ENCODE measurements at places on chromosomes 16 and 17.

DNA sequence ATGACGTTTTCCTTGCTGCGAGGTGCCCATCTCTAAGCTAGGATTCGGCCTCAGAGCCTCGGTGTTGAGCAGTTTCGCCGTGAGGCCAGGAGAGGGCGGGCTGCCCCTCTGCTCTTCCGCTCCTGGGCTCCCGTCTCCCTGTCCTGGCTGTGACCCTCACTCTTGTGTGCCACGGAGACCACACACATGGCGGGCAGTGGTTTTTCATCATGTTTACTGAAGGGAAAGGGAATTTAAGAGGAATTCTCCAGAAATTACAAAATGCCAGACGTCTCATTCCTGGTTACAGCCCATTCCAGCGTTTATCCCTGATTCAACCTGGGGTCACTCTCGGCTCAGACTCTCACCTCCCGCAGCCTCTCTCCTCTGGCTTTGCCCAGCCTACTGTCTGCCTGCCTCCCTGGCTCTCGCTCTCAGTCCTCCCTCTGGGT lies 96.8 kb upstream of the ELAC2 start:
- DNase-seq: no peak

DNA sequence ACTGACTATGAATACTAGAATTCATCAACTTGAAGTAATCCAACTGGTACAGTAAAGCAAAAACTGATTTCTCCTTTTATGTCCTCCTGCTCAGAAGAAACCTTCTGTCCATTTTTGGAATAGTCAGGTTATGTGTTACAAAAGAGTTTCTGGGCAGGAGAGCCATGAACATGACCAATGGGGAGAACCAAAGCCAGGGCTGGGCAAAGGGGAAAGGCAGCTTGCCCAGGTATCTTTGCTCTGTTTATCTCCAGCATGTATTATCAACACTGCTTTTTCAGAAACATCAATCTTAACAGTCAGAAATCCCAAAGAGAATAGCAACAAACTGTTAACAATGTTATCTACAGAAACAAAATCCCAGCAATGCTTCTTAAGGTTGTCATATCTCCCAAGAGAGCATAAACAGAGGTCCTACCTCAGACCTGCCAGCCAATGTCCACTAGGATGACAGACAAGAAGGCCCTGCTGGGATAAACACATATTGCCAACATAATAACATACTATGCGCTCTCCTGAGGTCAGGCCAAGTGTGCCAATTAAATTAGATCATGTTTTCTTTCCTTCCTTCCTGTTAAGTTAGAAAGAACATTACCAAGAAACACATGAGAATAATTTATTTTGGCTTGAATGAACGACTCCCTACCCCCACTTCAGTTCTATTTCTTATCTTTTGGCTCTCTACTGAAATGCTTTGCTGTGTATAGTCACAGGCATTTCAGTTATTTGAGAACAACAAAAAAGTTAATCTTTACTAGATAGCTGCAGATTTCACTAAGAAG lies 28.0 kb downstream of the BLMH start:
- no peak for DNase-seq

- no peak for DNase-seq
Observed at GRCh38 chr17:1643999-1644492, 1.5 kb downstream of the SCARF1 start.

DNA sequence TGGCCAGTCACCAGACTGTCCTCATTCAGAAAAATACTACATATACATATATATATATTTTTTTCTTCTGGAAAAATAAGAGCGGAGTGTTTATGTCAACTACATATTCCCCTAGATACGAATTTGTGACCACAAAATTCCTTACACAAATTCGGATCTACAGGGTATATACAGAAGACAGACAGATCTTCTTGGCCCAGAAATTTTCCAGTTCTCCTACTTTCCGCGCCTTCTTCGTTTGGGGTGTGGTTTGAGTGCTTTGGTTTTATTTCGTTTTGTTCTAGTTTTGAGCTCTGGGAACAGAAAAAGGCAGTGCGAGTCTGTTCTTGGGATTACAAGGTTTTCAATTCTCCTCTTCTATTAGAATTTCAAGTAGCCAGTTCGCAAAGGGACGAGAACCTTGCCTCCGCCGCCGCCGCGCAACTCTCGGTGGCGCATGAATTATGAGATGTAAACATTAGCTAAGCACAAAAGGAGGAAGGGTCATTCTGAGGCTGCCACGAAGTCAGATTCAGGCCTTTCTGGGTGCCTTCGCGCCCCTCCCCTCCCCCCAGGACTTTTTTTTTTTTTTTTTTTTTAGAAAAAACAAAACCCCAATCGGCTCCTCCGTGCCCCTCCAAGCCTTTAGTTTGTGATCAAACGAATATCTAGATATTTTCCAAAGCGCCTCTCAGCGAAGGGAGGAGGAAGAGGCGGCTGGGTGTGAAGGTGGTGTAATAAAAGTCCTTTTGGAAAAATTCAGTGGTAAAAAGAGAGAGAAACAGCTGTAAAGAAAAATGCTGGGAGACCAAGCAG lies 1.8 kb upstream of the HOXB4 start:
- DNase-seq: no peak

DNA sequence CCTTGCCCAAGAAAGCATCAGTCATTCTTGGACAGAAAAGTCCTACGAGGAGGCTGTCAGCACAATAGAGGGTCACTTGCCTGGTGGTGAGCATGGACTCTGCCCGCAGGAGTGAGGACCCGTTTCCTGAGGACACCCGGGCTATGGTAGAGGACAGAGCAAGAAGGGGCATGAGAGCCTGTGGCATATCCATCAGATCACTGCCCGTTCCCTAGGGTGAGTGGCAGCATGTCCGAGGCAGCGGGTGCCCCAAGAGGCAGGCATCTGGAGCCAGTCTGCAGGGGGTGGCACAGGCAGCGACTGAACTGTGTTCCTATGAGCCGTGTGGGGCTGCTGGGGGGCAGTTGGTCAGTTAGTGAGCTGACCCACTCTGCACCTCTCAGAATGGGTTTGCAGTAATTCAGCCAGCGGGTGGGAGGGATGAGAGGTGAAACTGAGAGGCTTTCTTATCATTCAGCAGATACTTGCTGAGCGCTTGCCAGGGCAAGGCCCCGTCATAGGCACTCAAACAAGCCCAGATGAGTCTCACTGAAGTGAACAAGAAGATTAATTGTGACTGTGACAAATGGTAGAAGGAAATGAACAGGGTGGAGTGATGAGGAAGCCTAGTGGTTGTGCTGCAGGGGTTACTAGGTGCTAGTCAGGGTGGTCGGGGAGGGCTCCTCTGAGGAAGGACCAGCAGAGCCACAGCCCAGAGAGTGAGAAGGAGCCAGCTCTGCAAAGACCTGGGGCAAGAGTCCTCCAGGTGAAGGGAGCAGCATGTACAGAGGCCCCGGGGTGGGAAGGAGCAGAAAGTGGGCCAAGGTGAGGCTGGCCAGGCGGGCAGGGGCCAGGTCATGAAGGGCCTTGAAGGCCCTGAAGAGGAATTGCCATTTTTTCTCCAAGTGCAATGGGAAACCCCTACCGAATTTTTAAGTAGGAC lies 87.9 kb downstream of the CLEC16A start:
- no peak for DNase-seq

- no peak for DNase-seq
Observed at GRCh38 chr17:72386619-72387237, 265.9 kb downstream of the SOX9 start.

GRCh38 chr16:18800293-18800692 lies 1.1 kb downstream of the ARL6IP1 start:
- DNase-seq: no peak

- DNase-seq: no peak
Observed at GRCh38 chr16:65658787-65659220, 536.9 kb upstream of the CDH11 start.

DNA sequence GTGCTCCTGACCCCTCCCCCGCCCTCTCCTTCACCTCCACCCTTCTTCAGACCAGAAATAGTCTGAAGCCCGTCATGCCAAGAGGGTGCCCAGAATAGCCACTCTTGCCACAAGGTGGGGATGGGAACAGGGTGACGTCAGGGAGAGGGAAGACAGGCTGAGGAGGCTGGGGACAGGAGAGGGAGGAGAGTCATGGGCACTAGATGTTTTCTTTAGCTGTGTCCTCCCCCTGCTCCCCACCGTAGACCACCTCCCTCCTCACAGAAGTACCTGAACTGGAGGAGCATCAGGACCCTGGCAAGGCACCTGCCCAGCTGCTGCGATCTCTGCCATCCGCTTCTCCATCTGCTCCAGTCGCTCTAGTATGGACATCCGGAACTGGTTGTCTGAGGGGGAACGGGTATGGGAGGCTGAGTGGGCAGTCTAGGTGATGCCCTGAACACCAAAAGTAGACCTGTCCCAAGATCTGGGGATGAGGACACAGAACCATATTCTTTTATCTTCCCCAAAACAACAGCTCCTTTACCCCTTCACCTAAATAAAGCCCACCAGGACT lies 6.6 kb upstream of the SPAG7 start:
- no peak for DNase-seq

DNA sequence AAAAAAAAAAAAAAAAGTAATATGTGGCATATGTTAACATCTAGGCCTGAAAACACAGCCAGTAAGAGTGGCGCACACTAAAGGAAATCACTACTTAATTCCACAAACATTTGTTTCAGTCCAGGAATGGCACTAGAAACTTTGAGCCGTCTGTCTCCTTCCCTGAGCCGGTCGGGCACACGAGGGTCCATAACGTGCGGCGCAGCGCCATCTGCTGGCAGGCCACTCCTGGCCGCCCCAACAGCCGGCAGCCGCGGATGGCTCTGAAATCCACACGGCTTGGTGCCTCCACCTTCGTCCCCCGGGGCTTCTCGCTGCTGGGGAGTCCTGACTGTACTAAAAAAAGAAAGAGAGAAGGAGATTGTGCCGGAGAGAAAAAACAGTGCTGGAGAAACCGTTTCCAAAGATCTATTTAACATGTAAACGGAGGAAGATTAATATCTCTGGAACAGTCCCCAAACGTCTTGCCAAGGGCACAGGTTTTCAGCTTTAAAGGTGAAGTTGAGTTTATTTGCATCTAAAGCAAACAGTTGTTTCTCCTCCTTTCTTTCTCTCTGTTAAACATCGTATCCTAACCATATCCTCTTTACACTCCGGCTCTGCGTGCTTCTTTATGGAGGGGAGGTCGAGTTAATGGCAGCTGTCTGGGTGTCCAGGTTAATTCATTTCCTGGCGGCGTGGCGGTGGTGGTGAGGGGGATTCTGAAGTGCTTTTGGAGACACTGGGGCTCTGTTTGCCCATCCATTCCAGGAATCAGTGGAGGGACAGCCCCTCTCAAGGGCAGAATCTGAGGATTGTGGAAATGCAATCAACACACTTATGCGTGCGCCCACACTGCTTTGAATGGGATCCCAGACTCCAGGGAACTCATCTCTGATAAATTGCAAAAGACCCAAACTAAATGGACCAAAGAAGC lies 611.3 kb upstream of the SALL1 start:
- no peak for DNase-seq

GRCh38 chr17:35586569-35587073 lies 501 bp upstream of the AP2B1 start:
- DNase-seq: no peak

- no peak for DNase-seq
Observed at GRCh38 chr17:72477491-72477890, 356.7 kb downstream of the SOX9 start.

DNA sequence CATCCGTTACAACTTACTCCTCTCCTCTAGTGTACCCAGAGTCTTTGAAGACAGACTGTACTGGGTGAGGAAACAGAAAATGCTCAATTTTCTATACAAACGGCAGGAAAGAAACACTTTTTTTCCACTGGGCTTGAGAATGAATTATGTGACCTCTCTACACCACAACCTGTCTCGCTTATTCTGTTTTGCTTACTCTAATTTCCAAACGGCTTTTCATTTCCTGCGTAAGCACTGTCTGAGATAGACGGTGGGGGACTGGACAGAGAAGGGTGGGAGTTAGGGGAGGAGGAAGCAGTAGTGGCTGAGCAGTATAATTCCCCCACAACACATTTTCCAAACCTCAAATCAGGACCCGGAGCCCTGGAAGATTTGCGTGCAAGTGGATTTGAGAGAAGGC lies 191.4 kb upstream of the SDK2 start:
- DNase-seq: no peak

DNA sequence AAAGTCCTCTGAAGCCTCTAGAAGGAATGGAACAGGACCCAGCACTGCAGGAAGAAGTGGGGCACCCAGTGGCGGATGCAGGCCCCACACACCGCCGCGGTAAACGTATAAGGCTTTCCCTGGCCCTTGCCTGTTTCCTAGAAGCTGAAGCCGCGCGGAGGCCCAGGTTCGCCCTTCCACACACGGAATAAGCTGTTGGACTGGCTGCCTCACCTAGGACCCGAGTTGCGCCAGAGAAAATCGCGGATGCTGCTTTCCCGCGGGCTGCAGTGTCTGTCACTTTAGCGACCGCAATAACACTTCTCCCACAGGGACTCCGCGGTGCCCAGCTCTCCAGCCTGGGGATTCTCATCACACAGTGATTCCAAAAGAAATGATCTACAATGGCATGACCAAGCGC lies 1736.9 kb downstream of the TP53TG3F start:
- DNase-seq: no peak

DNA sequence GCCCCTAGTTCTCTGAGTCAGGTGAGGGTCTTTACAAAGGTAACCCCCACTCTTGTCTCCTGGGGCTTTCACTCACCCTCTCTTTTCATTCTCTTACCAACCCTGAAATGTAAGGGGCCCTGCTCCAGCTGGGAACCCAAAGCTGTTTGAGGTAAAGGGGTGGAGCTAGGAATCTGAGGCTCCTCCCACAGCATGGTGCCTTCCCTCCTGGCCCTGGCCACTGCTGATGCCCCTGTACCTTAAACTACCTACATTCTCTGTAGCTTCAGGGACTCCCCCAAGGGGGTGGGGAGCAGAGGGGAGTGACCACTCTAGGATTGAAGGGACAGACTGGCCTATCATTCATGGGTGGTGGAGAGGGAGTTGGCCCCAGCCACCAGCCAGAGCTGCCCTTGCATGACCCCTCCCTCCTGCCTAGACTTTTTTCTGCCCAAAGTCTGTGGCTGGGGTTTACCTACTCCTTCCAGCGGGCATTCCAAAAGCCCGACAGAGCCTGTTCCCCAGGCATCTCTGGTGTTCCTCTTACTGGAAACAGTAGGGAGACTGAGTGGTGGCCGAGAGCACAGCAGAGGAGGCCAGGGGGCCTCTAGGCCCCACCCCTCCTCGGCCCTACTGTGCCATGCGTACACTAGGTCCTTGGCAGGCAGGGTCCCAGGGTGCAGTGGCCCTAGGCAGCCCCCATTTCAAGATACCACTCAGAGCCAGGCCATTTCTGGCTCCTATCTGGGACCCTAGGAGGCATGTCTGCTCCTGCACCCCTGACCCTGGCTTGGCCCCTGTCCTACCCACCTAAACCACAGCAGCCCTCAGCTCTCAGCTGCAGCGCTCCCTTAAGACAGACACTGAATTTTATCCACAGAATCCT lies 9.5 kb downstream of the DOK4 start:
- DNase-seq: no peak
